Psoas muscle (tissue), 8 donors: ENCODE measurements at places on chromosomes 2 and 18. TPM values are rescaled to one million over a fixed set of nuclear protein-coding genes. Genes with fewer than 3 reads are reported as not detected.

The ELOA2 gene
- total RNA-seq, result not detected

The PKP4 gene
- total RNA-seq, result 23.8 TPM

The CRYBA2 gene
- total RNA-seq, result not detected

The ALK gene
- 0.32 TPM for total RNA-seq

The INPP5D gene
- 4.1 TPM for total RNA-seq

The CNPPD1 gene
- 58.5 TPM for total RNA-seq

The NDC80 gene
- 0.42 TPM for total RNA-seq

The EFR3B gene
- 2.1 TPM for total RNA-seq

The ANKRD53 gene
- total RNA-seq, result 0.58 TPM

The PPIG gene
- total RNA-seq, result 36.8 TPM

The SNRNP27 gene
- 81.3 TPM for total RNA-seq

The NGEF gene
- 0.48 TPM for total RNA-seq

The SPATA3 gene
- total RNA-seq, result not detected

The DGUOK gene
- 21.1 TPM for total RNA-seq

The WDR35 gene
- total RNA-seq, result 6.1 TPM

The SCN7A gene
- total RNA-seq, result 4.9 TPM

The OTX1 gene
- not detected for total RNA-seq

The TGIF1 gene
- 65.6 TPM for total RNA-seq

The NMUR1 gene
- total RNA-seq, result 0.06 TPM

The HOXD12 gene
- not detected for total RNA-seq

The AGXT gene
- total RNA-seq, result not detected

The CTDSP1 gene
- 57.2 TPM for total RNA-seq
